ENCODE measurements at places on chromosomes 11 and 22.

DNA sequence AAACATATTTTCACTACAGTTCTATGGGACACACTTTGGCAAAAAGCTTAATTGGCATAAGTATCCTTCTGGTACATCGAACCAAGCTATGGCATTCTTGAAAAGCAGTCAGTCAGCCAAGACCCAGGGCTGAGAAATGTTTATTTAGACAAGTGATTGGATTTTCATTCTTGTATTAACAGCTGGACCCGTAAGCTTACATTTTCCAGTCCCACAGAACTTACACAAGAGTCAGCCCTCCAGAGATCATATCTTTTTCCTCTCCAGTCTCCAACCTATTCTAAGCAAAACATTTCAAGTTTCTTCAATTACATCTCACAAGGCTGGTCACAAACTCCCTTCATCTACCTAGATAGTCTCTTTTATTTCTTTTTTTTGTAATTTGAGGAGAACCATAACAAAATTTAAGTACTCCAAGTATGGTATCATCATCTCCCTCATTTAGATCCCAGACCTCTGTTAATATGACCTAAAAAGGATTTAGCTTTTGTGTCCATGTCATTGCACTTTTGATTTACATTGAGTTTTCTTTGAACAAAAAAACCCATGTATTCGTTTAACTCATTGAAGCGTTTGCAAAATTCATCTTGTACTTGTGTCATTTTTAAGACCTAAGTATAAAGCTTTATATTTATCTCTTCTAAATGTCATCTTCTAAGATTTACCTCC, 67.9 kb upstream of the GRK3 start:
- no peak for DNase-seq

- DNase-seq = no peak
These were observed 24.4 kb downstream of the YAP1 start for GRCh38 chr11:102134597-102134996.

GRCh38 chr11:128316541-128317227, 270.7 kb downstream of the ETS1 start:
- no peak for DNase-seq

GRCh38 chr11:116605543-116606459, 167.0 kb downstream of the BUD13 start:
- DNase-seq = no peak

GRCh38 chr11:132632641-132633124, 899.6 kb downstream of the OPCML start:
- DNase-seq = no peak

GRCh38 chr11:27022659-27023251, 17.9 kb upstream of the BBOX1 start:
- no peak for DNase-seq

GRCh38 chr11:1844221-1845094, 5.7 kb downstream of the TNNI2 start:
- no peak for DNase-seq

GRCh38 chr11:35118906-35119305, 20.1 kb upstream of the CD44 start:
- no peak for DNase-seq

DNA sequence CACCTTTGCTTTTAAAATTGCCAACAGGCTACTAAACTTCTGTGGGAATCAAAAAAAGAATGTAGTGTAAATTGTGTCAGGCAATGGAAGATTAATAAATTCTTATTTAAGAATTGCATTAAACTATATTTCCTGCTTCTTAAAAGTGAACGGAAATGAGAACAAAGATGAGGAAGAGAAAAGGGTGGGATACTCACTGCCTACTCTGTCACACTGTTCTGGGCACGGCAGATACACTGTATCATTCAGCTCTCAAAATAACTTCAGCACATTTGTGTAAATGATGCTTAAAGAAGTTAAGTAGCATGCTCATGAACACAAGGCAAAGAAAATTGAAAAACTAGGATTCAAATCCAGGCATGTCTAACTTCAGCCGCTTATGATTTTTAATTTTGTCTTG, 218.7 kb downstream of the DCDC1 start:
- no peak for DNase-seq

DNA sequence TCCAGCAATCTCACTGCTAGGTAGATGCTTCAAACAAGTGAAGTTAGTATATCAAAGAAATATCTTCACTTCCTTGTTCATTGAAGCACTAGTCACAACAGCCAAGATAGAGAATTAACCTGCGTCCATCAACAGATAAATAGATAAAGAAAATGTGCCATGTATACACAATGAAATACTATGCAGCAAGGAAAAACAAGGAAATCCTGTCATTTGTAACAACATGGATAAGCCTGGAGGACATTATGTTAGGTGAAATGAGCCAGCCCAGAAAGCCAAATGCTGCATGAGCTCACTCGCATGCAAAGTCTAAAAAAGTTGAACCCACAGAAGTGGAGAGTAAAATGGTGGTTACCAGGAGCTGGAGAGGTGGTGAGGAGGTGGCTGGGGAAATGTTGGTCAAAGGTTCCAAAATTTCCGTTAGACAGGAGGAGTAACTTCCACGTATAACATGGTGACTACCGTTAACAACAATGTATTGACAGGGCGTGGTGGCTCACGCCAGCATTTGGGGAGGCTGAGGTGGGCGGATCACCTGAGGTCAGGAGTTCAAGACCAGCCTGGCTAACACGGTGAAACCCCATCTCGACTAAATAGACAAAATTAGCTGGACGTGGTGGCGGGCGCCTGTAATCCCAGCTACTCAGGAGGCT, 23.6 kb upstream of the CARS1 start:
- DNase-seq = no peak

DNA sequence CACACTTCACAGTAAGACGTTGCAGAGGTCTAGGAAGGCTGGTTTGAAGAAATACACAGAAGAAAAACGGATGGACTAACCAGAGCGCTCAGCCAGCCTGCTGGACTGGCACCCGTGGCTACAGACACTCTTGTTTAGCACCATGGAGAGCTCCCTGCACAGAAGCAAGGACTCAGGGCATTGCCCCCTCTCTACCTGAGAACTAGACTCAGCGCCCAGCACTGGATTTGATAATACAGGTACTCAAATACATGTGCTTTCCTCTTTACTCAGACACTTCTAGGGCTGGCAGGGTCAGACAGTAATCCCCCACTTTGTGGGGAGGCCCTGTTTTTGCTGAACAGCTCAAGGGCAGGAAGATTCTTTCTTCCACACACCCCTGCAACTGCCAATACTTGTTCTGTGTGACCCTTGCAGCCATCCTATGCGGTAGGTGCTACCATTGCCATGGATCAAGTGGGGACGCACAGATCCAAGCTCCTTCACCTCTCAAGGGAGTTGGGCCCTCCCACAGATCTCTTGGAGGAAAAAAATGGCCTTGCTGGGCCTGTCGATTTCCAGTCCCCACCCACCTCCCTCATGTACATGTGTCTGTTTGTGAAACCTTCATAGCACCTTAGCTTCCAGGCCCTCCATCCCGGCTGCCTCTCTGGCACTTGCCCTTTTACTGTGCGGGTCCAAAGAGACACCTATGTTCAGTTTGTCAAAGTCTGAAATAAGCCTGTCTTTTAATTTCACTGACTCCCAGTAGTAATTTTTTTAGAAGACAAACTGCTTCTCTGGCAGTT, 5.1 kb upstream of the P2RX6 start:
- DNase-seq = no peak

DNA sequence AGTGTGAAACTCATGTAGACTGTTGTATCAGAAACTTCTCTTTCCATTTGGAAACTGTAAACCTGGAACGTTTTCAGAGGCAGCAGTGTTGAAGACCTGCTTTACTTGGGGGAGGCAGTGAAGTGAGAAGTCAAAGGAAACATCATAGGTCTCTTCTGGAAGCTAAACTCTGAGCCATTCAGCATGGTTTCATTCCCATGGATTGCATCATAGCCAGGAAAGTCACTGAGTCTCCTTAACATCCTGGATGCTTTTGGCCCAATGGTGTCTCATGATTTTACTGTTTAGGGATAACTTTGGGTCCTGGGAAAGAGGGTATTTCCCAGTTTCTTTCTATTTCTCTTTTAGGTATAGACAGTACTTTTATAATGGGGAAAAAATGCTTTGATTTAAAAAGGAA, 153.2 kb upstream of the E2F8 start:
- no peak for DNase-seq

DNA sequence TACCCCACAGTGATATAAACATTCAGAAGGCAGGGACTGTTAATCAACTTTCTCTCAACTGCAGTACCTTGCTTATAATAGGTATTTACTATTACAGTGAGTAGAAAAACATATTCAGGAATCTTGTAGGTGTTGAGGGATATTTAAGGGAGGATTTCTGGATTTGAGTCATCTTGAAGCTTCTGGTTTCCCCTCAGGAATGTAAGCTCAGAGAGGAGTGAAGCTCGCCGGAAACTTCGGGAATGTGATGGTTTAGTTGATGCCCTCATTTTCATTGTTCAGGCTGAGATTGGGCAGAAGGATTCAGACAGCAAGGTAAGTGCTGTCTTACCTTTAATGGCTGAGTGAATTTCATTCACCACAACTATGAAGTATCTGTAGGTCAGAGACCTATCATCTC, 42.9 kb downstream of the CTNND1 start:
- no peak for DNase-seq

- DNase-seq = no peak
These were observed 77.6 kb downstream of the MYO7A start for GRCh38 chr11:77205467-77206263.

GRCh38 chr11:78277314-78277994, 88.7 kb downstream of the USP35 start:
- no peak for DNase-seq

DNA sequence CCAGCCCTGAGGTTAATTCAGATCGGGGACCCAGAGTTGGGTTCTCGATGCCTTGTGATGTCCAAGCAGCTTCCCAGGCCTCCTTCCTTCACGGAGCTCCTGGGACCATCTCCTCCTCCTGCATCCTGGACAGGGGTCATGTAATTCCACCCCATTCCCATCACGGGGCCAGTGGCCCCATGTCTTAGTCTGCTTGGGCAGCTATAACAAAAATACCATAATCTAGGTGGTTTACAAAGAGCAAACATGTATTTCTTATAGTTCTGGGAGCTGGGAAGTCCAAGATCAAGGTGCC, 41.7 kb upstream of the PRDM11 start:
- no peak for DNase-seq

DNA sequence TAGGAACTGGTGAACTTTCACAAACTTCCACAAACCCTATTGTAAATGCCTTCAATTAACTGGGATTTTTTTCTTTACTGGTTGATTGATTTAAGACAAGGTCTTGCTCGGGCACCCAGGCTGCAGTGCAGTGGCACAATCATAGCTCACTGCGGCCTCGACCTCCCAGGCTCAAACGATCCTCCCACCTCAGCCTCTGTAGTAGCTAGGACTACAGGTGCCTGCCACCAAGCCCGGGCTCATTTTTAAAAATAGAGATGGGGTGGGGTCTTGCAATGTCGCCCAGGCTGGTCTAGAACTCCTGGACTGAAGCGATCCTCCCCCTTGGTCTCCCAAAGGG, 35.7 kb upstream of the POLA2 start:
- no peak for DNase-seq

- no peak for DNase-seq
These were observed 164.0 kb upstream of the UBASH3B start for GRCh38 chr11:122491509-122491908.

DNA sequence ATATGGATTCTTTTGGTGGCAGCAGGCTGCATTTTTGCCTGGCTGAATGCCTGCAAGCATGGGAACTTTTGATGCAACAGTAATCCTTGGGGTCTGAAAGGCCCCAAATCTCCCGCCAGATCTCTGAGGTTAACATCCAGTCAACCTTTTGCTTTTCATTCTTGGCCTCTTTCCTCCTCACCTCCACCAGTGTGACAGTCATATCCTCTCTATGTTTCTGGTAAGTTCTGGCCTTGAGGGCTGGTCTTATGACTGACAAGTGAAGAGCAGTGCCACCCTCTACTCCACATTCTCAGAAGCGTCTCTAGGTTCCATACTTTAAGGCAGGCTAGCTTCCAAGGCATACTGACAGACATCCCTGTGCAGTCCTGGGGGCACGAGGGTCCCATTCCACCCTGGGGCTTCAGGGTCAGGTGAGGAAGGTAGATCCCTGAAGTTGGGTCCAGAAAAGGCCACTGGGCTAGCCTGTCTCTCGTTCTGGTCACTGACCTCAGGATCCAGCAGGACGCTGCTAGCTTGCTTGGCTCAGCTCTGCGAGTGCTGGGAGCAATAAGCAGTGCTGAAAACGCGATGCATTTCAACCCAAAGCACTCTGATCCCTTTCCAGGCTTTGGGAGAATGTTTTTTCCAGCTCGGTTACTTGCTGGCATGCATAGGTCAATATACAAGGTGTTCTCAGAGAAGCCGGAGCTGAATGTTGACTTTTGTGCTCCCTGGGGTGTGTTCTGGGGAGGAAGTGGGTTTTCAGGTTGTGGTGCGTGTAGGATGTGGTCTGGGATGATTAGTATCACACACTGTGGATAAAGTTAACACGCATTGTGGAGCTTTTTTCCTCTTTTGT, 75.2 kb downstream of the PTPRJ start:
- DNase-seq = peak; percentile 54

DNA sequence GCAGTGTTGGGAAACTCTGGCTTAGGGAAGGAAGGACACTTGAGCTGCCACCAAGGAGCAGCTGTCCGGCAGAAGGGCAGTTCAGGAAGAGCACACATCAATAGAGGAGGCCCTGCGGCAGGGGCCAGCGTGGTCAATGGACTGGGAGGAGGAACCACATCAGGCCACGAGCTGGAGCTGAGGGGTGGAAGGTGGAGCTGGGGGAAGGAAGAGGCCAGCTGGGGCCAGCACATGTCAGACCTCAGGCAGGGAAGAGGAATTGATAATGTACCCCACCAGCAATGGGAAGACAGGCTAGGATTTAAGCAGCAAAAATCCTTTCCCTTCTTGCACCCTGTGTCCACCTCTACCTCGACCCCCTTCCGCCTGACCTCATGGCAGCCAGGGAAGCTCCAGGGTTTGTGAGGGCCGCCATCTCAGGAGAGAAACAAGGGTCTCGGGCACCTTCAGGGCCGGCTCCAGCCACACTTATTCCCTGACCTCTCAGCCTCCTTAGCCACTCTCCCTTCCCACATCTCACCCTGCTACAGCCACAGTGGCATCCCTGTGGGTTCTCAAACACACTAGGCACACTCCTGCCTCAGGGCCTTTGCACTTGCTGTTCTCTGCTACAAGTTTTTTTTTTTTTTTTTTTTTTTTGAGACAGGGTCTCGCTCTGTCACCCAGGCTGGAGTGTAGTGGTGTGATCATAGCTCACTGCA, 157.8 kb upstream of the GRK3 start:
- no peak for DNase-seq

GRCh38 chr11:66050581-66051231, 1.5 kb upstream of the SF3B2 start:
- DNase-seq = no peak

- DNase-seq = no peak
These were observed 1.8 kb downstream of the PANX1 start for GRCh38 chr11:94130298-94131046.

Data from stimulated activated CD4-positive, alpha-beta T cell treated with anti-CD3 and anti-CD28 coated beads, Interleukin-12 subunit alpha, Interleukin-12 subunit beta, amount 100 ng/mL, for 24 hours (primary cell).